Vagina (tissue), 2 donors: ENCODE measurements at places on chromosomes 4 and X. TPM values are rescaled to one million over a fixed set of nuclear protein-coding genes. Genes with fewer than 3 reads are reported as not detected.

- no peak for DNase-seq
Observed at GRCh38 chrX:78653118-78653822, 5.9 kb downstream of the RTL3 start.

DNA sequence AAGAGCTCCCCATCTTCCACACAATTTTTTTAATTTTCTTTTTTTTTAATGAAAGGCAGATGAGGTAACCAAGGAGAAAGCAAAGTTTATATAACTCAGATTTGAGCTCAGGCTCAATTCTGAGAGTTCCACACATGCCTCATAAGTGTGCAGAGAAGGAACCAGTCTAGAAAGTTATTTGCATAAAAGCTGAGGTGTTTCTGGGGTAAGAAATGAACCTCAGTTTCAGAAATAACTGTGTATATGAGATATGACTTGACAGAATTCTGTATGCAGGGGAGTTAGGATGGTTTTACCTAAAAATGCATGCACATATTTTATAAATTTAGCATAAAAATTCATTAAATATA, 51.3 kb downstream of the DTHD1 start:
- DNase-seq: no peak

DNA sequence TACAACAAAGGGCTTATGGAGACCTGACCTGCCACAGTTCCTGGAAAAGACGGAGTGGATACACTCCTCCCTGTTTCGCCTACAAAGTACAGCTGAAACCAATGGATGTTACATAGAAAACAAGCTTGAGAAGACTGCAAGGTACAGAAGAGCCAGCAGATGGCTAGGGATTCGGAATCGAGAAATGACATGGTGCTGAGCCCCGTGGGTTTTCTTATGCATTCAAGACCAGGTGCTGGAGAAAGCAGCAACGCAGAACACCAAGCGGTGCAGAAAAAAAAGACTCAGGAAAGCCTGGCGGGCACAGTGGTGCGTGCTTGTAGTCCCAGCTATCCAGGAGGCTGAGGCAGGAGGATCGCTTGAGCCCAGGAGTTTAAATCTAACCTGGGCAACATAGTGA, 13.8 kb downstream of the TIMM17B start:
- no peak for DNase-seq

GRCh38 chr4:15855804-15856475, 77.8 kb downstream of the CD38 start:
- no peak for DNase-seq

DNA sequence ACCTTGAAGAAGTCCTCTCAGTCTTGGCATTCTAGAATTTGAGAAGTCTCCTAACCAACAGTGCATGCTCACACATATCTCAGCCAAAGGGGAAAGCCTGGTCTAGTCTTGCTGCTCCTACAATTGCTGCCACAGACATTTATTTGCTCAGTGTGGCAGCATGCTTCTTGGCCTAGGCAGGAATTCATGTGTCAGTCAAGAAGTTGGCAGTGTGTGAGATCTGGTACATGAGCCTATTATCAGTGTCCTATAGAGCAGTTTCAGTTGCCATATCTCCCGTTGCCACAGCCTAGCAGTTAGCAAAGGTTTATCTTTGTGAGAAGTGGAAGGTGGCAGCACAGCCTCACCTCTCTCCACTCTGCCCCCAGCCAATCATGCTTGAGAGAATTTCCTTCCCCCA, 176.9 kb upstream of the ARHGEF9 start:
- no peak for DNase-seq

DNA sequence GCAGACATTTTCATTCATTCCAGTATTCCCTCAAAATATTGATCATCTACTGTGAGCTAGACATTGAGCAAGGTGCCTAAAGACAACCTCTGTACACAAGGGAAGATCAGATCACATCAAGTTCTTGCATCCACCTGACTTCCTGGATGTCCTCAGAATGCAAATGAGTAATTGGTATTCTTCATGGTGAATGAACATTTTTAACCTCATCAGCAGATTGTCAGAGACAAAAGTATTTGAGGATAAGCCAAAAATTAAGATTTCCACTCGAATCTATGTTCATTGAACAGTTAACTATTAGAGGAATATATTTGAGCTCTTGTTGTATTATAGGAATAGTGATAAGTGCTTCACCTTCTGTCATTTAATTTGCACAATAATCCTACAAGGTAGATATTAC, 1.3 kb downstream of the SMARCAD1 start:
- DNase-seq: no peak

DNA sequence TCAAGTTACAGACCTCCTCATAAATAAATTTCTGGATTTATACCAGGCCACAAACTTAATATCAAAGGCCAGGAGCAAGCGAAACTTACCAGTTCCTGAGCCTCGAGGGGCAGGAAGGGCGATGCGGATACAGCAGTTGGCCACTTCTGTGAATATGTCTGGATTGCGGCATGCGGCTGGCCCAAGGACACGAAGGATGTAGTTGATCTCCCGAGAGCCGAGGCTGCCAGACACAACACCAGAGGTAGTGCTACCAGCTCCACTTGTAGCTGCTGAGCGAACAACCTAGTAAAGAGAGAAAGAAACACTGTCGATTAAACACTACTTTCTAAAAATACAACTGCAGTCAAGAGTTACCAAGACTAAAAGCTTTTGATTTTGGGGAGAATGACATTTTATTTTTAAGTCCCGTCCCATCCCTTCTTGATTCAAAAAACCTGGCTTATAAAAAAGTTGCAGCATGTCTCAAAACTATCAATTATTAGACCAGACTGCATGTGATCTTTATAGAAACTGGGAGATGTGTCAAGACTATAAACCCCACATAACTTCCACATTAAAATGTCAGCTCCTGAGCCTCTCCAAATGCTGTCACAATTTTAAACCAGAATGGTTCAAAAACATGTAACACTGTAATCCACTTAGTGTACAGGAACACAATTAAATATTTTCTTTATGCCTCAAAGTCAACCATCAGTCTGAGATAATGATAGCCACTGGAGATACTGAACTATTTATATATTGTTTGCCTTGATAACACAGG, 105.6 kb downstream of the HUWE1 start:
- no peak for DNase-seq

- no peak for DNase-seq
Observed at GRCh38 chr4:8181844-8182243, 17.2 kb upstream of the SH3TC1 start.

DNA sequence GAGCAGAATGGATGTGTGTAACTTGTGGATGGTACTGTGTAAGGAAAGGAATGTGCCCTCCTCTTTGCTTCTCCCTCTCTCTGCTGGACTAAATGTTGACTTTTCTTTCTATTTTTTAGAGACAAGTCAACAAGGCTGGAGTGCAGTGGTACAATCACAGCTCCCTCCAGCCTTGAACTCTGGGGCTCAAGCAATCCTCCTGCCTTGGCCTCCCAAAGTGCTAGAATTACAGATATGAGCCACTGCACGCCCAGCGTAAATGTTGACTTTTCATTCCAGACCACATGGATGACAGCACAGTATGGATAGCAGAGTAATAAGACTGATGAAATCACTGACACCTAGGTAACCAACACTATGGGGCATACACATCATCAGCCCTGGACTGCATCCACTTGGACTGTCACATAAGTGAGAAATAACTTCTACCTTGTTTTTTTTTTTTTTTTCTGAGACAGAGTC, 5.1 kb upstream of the RPS3A start:
- DNase-seq: no peak

- no peak for DNase-seq
Observed at GRCh38 chrX:42247241-42247640, 323.9 kb upstream of the CASK start.

- DNase-seq: no peak
Observed at GRCh38 chr4:4385729-4386295, 1.1 kb upstream of the NSG1 start.

DNA sequence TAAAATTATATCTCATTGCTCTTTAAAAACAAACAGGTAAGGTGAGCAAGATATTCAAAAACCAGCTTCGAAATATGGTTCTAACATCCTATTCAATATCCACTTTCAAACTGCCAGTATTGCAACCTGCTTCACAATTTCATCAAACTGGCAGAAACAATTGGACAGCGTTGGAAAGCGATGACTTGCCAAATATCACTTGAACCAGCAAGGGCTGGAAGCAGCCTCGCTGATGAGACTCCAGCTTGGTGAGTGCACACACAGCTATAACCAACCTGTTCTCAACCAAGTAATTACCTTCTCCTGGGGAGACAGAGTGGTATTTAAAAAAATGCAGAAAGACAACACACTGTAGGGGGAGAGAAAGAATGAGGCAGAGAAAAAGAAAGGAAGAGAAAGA, 155.8 kb upstream of the RAI2 start:
- DNase-seq: no peak

DNA sequence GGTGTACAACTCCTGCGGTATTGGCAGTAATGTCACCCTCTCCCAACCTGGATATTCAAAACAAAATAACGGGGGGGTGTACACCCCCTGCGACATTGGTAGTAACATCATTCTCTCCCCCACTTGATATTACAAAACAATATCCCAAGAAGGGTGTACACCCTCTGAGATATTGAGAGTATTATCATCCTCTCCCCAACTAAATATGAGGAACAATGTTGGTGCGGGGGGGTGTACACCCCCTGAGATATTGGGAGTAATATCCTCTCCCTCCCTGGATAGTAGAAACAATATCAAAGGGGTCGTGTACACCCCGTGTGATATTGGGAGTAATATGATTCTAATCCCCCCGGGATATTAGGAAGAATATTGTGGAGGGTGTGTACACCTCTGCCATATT, 71.4 kb upstream of the ADGRA3 start:
- DNase-seq: no peak

- DNase-seq: no peak
Observed at GRCh38 chr4:15194520-15194919, 192.2 kb downstream of the CPEB2 start.

- no peak for DNase-seq
Observed at GRCh38 chr4:37666625-37667071, 19.5 kb downstream of the RELL1 start.

DNA sequence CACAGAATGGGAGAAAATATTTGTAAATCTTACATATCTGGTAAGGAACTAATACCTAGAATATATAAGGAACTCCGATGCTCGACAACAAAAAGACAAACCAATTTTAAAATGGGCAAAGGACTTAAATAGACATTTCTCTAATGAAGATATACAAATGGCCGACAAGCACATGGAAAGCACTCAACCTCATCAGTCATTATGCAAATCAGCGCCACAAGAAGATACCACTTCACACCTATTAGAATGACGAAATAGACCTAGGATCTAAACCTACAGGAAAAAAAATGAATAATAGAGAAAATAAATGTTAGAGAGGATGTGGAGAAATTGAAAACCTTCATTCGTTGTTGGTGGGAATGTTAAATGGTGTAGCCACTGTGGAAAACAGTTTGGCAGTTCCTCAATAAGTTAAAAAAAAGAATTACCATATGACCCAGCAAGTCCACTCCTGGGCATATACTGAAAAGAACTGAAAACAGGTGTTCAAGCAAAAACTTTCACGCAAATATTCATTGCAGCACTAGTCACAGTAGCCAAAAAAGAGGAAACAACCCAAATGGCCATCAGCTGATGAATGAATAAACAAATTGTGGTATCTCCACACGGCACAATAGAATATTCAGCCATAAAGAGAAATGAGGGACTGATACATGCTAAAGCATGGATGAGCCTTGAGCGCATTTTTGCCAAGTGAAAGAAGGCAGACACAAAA, 57.3 kb upstream of the WDR19 start:
- no peak for DNase-seq

- DNase-seq: no peak
Observed at GRCh38 chrX:112766774-112767173, 73.9 kb downstream of the AMOT start.

DNA sequence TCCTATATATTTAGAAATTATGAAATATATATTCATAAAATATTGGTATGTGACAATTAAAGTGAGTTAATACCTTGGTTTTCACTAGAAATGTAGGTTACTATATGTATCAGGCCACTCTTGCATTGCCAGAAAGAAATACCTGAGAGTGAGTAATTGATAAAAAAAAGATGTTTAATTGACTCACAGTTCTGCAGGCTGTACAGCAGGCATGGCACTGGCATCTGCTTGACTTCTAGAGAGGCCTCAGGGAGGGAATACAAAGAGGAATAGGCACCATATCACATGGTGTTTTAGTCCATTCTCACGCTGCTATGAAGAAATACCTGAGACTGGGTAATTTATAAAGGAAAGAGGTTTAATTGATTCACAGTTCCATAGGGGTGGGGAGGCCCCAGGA, 1560.6 kb downstream of the STIM2 start:
- no peak for DNase-seq

GRCh38 chr4:110130576-110131358, 67.6 kb downstream of the ELOVL6 start:
- no peak for DNase-seq

- no peak for DNase-seq
Observed at GRCh38 chr4:103156106-103156505, 42.0 kb downstream of the CENPE start.

GRCh38 chr4:24319387-24319786, 265.0 kb downstream of the DHX15 start:
- no peak for DNase-seq

- no peak for DNase-seq
Observed at GRCh38 chrX:153063315-153063714, 7.0 kb downstream of the PNMA3 start.

GRCh38 chrX:101642093-101642492, 17.6 kb downstream of the ARMCX2 start:
- no peak for DNase-seq

DNA sequence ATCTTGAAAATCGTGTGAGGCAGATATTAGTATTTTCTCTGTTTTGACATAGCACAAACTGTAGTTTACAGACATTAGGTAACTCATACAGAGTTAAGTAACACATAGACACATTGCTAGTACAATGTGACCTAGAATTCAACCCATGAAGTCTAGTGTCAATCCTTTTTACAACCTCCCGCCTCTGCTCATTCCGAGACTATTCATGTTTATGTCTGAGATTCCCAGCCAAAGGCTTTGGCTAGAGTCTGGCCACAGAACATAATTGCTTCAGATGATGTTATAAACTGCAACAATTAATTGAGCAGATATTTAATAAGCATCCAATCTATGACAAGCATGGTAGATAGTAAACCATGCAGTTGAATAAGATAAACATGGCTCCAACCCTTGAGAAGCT, 841.0 kb downstream of the STIM2 start:
- no peak for DNase-seq

GALNTL6 gene
- total RNA-seq: 0.74 TPM

ANOS1 gene
- 3.2 TPM for total RNA-seq

RASSF6 gene
- 16.9 TPM for total RNA-seq

CTBP1 gene
- 93.1 TPM for total RNA-seq

CABS1 gene
- total RNA-seq: not detected

SHISA3 gene
- total RNA-seq: 4.4 TPM

SFRP2 gene
- 49.8 TPM for total RNA-seq

WDR17 gene
- total RNA-seq: 2.0 TPM

SUPT20HL1 gene
- total RNA-seq: not detected

NAA11 gene
- not detected for total RNA-seq

LANCL3 gene
- total RNA-seq: 2.5 TPM

DGAT2L6 gene
- not detected for total RNA-seq

ENOPH1 gene
- 16.0 TPM for total RNA-seq

HERC5 gene
- 5.4 TPM for total RNA-seq

MAGEB10 gene
- not detected for total RNA-seq

ARSJ gene
- total RNA-seq: 5.4 TPM
